ENCODE measurements at places on chromosomes 4 and X.

GRCh38 chr4:143185253-143186107, 763 bp downstream of the USP38 start:
- no peak for DNase-seq

- no peak for DNase-seq
Measured at GRCh38 chr4:8866828-8867623, 4.6 kb downstream of the HMX1 start.

GRCh38 chr4:25308761-25309160, 3.8 kb upstream of the ZCCHC4 start:
- no peak for DNase-seq

- no peak for DNase-seq
Measured at GRCh38 chr4:26999689-27000088, 139.0 kb downstream of the STIM2 start.

GRCh38 chr4:9977518-9978031, 43.7 kb downstream of the SLC2A9 start:
- DNase-seq = no peak

- no peak for DNase-seq
Measured at GRCh38 chr4:186829097-186829496, 105.4 kb upstream of the FAT1 start.

DNA sequence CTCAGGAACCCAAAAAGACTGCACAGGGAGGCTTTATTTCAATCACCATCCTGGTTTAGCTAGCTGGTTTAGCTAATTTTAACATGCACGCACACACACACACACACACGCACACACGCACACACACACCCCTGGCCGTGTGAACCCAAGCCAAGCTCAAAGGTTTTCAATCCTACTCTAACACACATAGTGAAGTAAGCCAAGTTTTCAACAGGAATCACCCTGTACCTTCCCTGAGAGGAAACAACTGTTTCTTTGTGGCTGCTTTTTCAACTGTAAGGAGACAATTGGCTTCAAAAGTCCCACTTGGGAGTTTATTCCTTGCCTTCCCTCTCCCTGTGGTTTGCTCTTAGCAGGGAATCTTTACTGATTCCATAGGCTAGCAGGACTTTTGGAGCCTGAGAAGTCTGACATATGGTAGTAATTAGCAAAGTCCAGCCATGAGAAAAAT, 98.9 kb upstream of the BMP3 start:
- DNase-seq = no peak

GRCh38 chr4:18401425-18401824, 379.9 kb upstream of the LCORL start:
- no peak for DNase-seq

DNA sequence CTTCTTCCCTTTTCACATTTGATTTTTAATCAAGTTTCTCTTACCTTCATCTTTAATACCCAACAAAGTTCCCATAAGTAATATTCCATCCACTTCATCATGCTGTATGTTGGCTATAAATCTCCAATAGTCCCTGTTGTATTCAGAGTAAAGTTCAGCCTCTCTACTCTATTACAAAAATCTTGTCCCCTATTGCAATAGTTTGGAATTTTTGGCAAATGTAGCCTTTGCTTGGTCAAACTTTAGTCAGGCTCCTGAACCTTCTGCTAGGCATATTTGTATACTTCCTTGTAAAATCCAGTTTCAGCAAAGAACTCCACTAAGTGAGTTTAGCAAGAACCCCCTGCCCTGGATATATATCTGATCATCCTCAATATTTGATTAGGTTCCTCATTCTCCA, 54.0 kb upstream of the PACRGL start:
- no peak for DNase-seq

DNA sequence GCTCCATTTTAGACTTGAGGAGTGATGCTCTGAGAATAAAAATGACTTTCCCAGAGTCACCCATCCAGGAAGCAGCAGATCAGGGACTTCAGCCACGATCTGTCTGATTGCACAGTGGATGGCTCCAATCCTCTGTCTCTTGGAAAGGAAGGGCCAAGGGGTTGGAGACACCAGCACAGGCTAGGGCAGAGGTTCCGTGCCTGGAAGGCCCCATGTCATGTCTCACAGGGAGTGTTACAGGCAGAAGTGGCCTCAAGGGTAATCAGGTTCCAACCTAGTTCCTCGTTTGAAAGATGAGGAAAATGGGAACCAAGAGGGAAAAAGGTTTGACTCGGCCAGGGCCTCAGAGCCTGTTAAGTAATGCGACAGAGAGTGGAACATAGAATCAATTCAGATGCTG, 160.0 kb downstream of the EFNB1 start:
- no peak for DNase-seq

GRCh38 chr4:89997171-89997704, 102.6 kb downstream of the MMRN1 start:
- no peak for DNase-seq

- no peak for DNase-seq
Measured at GRCh38 chr4:184536065-184536880, 61.9 kb upstream of the IRF2 start.

GRCh38 chrX:18997916-18998315, 14.0 kb upstream of the PHKA2 start:
- DNase-seq = no peak

DNA sequence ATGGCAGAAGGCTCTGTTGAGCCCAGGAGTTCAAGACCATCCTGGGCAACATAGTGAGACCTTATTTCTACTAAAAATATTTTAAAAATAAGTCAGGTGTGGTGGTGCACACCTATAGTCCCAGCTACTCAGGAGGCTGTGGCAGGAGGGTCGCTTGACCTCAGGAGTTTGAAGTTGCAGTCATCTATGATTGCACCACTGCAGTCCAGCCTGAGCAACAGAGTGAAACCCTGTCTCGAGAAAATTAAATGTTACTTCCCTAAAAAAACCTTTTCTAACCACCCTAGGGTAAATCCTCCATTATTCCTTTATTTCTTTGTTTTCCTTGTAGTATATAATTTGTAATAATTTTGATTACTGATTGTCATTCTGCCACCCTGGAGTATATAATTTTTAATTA, 7.9 kb downstream of the FAM200B start:
- DNase-seq = no peak

GRCh38 chrX:123499787-123500186, 233.1 kb downstream of the THOC2 start:
- DNase-seq = no peak

DNA sequence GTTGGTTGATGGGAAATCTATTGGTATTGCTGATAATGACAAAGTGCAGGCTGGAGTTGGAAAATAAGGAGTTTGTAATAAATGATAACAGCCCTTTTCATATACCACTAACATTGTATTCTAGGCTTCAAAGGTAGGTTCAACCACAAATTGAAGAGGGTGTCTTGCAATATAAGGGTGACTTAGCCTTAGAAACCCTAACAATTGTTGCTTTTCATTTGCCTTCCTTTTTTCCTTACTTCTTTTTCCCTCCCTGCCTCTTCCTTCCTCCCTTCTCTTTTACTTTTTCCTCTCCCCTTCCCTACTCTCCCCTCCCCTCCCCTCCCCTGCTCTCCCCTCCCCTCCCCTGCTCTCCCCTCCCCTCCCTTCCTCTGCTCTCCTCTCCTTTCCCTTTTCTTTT, 10.9 kb upstream of the AGA start:
- DNase-seq = no peak

DNA sequence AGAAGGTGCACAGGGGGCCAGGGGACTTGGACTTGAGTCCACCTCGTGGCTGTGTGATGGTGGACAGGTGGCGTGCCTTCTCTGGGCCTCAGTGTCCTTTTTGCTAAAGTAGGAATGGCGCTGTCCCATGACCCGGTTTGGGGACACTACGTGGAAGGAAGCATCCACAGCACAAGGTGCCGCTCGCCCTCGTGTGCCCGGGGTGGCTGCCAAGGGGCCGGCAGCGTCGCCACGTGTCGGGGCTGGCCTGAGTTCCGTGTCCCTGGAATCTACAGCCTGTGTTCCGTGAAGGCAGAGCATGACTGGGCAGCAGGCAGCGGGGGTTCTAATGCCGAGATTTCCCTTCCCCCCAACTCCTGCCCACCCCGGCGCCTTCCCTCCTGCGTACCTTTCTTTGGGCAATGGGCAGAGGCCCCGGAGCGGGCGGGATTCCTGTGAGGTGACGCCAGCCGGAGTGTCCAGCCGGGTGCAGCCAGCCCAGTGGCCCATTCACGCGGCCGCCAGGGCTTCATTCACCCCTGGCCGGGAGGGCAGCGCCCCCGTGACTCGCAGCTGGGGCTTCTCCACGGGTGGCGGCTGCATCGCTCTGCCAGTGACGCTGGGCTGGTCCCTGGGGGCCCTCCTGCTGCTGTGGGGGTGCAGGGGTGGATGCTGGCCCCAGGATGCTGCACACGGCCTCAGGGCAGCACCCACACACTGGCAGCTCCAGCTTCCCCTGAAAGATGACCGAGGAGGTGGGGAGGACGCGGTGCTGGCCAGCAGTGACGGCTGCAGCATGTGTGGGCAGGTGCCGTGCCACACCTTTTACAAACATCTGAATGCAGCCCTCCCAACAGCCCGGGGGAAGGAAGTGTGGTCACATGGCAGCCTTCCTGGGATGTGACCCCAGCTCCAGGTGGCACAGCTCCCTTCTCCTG, 21.2 kb downstream of the DOK7 start:
- DNase-seq = no peak

GRCh38 chr4:189988877-189989431, 38.1 kb downstream of the FRG2 start:
- no peak for DNase-seq

- no peak for DNase-seq
Measured at GRCh38 chr4:102786279-102786678, 25.5 kb upstream of the MANBA start.

DNA sequence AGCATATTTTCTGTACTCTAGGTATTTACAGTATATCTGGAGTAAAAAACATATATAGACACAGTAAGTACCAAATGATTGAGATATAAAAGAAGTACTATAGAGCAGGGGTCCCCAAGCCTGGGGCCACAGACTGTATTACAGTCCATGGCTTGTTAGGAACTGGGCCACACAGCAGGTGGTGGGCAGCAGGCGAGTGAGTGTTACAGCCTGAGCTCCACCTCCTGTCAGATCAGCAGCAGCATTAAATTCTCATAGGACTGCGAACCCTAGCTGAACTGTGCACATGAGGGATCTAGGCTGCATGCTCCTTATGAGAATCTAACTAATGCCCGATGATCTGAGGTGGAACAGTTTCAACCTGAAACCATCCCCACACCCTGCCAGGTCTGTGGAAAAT, 300.7 kb downstream of the NR3C2 start:
- no peak for DNase-seq

DNA sequence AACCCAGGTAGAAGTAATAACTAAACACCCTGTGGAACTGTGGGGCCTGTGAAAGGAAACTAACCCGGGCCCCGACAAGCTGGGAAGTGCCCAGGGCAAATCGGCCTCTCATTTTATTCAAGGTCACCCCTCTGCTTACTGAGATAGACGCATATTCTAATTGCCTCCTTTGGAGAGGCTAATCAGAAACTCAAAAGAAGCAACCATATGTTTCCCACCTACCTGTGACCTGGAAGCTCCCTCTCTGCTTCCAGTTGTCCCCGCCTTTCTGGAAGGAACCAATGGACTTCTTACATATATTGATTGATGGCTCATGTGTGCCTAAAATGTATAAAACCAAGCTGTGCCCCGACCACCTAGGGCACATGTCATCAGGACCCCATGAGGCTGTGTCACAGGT, 23.1 kb upstream of the DHRSX start:
- no peak for DNase-seq

GRCh38 chr4:107693132-107693531, 26.9 kb downstream of the PAPSS1 start:
- no peak for DNase-seq

GRCh38 chrX:9788911-9789310, 2.7 kb downstream of the SHROOM2 start:
- no peak for DNase-seq

GRCh38 chr4:83139514-83140156, 25.1 kb upstream of the PLAC8 start:
- no peak for DNase-seq

GRCh38 chr4:81165861-81166430, 49.1 kb downstream of the PRKG2 start:
- no peak for DNase-seq
